Right lobe of liver (tissue), 6 donors: ENCODE measurements at places on chromosomes 7 and 10.

GRCh38 chr7:152752200-152752912 is 7.2 kb upstream of the ACTR3B start:
- H3K27ac ChIP-seq = no peak overlapping the region
- H3K4me3 ChIP-seq = no peak overlapping the region
- H3K36me3 ChIP-seq = no peaks in the 10 kb centered on the region
- DNase-seq = no peak
- H3K27me3 ChIP-seq = no peaks in the 10 kb centered on the region

DNA sequence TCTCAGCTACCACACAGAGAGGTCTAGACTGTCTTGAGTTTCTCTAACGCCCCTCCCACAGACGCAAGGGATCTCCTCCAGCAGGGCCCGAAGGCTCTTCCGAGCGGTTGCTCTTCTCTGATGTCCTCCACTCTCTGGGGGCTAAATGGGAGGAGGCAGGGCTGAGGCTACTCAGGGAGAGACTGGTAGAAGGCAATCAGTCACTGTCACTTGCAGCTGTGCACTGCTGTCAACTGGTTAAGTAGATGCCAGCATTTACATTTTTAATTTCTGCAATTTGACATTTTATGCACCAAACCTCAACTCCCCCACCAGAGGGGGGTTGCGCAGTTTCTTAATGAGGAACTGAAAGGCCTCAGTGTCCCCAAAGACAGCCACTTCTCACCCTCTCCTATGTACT is 442.8 kb downstream of the PLXNA4 start:
- H3K4me1 ChIP-seq = no peaks in the 10 kb centered on the region
- no peaks in the 10 kb centered on the region for H3K27me3 ChIP-seq
- H3K36me3 ChIP-seq = no peaks in the 10 kb centered on the region
- H3K27ac ChIP-seq = no peak overlapping the region

DNA sequence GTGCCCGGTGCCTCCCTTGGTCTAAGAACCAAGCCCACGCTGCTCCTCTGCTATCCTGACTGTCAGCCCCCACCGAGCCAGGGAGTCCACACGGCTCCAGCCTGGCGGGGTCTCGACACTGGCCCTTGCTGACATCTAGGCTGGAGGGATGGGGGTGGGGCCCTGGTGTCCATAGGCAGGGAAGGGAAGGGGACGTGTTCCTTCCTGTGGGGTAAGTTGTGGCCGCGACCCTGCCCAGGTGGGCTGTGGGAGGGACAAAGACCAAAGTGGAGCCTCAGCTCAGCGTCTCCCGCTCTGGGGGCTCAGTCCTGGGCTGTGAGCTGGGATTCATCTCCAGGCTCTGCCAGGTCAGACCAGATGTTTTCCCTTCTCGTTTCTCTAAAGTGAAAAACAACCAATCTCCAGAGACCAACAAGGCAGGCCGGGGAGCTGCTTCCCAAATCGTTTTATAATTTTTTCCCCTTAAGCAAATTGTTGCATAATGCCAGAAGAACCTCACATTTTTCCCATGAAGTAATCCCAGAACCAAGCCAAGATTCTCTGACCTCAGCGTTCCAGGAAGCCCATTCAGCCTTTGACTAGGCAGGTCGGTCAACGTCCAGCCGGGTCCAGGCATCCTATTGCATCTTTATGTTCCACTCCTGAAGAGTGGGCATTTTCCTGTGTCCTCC is 101.2 kb downstream of the RGS10 start:
- no peaks in the 10 kb centered on the region for H3K36me3 ChIP-seq
- H3K27ac ChIP-seq = no peak overlapping the region
- no peaks in the 10 kb centered on the region for H3K27me3 ChIP-seq
- H3K4me3 ChIP-seq = no peak overlapping the region
- no peaks in the 10 kb centered on the region for H3K4me1 ChIP-seq

- H3K4me1 ChIP-seq = no peaks in the 10 kb centered on the region
- DNase-seq = peak; percentile 71
- no peaks in the 10 kb centered on the region for H3K27me3 ChIP-seq
These were observed 11.7 kb downstream of the CASP2 start for GRCh38 chr7:143299840-143300239.

DNA sequence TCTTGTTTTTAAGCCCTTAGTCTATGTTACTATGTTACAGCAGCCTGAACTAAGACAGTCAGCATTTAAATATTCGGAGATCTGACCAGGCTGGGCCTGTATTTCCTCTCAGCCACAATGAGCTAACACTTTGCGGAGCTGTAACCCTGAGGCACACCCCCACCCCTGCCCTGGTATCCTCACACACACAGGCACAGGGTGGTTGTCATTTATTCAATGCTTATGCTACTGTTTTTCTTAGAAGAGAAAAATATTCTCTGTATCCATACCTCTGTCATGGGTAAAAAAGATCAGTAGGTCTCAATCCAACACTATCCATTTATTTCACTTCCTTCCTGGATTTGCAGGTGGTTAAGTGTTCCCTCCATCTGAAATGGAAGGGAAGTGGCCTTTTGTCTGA is 80.3 kb upstream of the TRIL start:
- no peak overlapping the region for H3K4me3 ChIP-seq
- no peak overlapping the region for H3K27ac ChIP-seq
- no peaks in the 10 kb centered on the region for H3K36me3 ChIP-seq
- no peak for DNase-seq
- no peaks in the 10 kb centered on the region for H3K4me1 ChIP-seq

GRCh38 chr10:15068802-15069201 is 19.8 kb downstream of the ACBD7 start:
- DNase-seq = no peak
- no peaks in the 10 kb centered on the region for H3K4me1 ChIP-seq
- no peaks in the 10 kb centered on the region for H3K27me3 ChIP-seq
- no peak overlapping the region for H3K27ac ChIP-seq
- no peaks in the 10 kb centered on the region for H3K36me3 ChIP-seq
- H3K4me3 ChIP-seq = no peak overlapping the region

GRCh38 chr7:66206119-66206933 is 1.2 kb downstream of the TPST1 start:
- no peaks in the 10 kb centered on the region for H3K36me3 ChIP-seq
- H3K4me1 ChIP-seq = no peaks in the 10 kb centered on the region
- no peak for DNase-seq

DNA sequence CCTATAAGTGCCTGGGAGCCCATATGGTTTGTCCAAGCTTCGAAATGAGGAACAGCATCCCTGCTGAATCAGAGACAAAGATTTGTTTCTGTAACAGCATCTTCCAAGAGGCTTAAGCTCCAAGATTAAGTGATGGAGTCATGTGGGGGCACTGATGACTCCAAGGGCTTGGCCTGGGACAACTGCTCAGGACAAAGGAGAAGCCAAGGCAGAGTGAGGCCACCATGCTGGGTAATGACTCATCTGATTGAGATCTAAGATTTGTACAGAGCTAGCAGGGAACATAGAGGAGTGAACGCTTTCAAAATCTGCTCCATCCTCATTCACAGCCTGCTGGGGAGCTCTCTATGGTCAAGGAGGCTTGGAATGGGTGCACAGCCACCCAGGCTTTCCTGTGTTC is 49.3 kb downstream of the C10orf120 start:
- H3K27ac ChIP-seq = no peak overlapping the region
- H3K4me3 ChIP-seq = no peak overlapping the region
- no peaks in the 10 kb centered on the region for H3K27me3 ChIP-seq
- no peak for DNase-seq
- H3K36me3 ChIP-seq = no peaks in the 10 kb centered on the region
- H3K4me1 ChIP-seq = no peaks in the 10 kb centered on the region

DNA sequence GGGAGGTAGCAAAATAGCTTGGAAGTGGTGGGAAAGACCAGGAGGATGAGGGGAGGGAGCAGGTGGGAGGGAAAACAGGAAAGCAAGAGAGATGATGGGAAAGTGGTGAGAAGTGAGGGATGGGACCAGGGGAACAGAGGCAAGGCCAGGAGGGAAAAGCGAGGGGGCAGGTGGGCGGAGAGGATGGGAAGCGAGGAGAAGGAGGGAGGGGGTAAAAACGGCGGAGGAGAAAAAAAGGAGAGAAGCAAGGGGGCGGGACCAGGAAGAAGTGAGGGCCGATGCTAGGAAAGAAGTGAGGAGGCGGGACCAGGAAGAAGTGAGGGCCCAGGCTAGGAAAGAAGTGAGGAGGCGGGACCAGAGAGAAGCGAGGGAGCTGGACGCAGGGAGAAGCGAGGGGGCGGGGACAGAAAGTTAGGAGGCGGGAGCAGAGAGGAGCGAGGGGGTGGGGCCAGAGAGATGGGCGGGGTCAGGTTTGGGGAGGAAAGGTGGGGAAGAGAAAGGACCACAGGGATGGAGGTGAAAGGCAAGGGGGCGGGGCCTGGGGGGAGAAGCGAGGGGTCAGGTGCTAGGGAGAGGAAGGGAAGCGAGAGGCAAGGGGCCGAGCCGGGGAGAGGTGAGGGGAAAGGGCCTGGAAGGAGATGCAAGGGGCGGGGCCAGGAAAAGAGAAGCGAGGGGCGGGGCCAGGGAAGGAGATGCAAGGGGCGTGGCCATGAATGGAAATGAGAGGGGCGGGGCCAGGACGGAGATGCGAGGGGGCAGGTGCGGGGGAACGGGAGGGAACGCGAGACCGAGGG is 984 bp downstream of the SMURF1 start:
- H3K27ac ChIP-seq = no peak overlapping the region
- peaks cover 5% of the 10 kb centered on the region for H3K4me1 ChIP-seq
- H3K36me3 ChIP-seq = no peaks in the 10 kb centered on the region
- H3K4me3 ChIP-seq = peak overlapping the region; percentile 97

- no peaks in the 10 kb centered on the region for H3K36me3 ChIP-seq
- H3K27me3 ChIP-seq = no peaks in the 10 kb centered on the region
- peak; percentile 80 for DNase-seq
- H3K4me1 ChIP-seq = peaks cover 34% of the 10 kb centered on the region
- H3K27ac ChIP-seq = peak overlapping the region; percentile 84
These were observed 162.1 kb downstream of the TCF7L2 start for GRCh38 chr10:113111900-113112853.

GRCh38 chr7:148483515-148484308 is 106.9 kb upstream of the C7orf33 start:
- H3K4me3 ChIP-seq = no peak overlapping the region
- H3K27me3 ChIP-seq = no peaks in the 10 kb centered on the region
- no peak for DNase-seq
- H3K4me1 ChIP-seq = peaks cover 21% of the 10 kb centered on the region
- H3K27ac ChIP-seq = no peak overlapping the region

DNA sequence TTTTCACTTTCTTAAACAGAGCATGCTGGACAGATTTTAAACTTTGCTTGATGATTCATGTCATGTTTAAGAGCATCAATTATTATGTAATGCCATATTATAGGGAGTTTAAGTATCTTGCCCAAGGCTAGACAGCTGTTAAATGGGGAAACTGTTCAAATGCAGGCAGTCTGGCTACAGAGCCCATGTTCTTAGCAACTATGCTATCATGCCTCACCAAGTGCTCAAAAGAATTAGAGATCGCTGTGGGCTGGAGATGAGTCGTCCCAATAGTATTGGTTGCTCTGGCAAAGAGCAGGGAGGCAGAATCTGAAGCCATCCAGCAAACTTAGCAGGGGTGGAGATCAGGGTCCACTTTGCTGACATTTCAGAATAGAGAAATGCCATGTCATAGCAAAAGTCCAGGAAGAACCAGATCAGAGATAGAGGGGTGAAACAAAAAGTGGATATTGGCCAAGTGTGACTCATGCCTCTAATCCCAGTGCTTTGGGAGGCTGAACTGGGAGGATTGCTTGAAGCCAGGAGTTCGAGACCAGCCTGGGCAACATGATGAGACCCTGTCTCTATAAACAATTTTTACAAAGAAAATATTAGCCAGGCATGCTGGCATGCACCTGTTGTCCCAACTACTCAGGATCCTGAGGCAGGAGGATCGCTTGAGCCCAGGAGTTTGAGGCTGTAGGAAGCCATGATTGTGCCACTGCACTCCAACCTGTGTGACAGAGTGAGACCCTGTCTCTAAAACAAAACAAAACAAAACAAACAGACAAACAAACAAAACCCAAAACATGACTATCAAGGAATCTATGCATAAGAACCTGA is 57.8 kb downstream of the BAMBI start:
- DNase-seq = peak; percentile 22
- H3K36me3 ChIP-seq = no peaks in the 10 kb centered on the region
- H3K4me1 ChIP-seq = no peaks in the 10 kb centered on the region
- H3K27me3 ChIP-seq = no peaks in the 10 kb centered on the region

GRCh38 chr10:53134050-53134449 is 361.5 kb upstream of the MBL2 start:
- no peak overlapping the region for H3K27ac ChIP-seq
- no peaks in the 10 kb centered on the region for H3K27me3 ChIP-seq
- no peaks in the 10 kb centered on the region for H3K4me1 ChIP-seq
- no peaks in the 10 kb centered on the region for H3K36me3 ChIP-seq

GRCh38 chr10:84178160-84178609 is 4.6 kb downstream of the GPR15LG start:
- H3K4me1 ChIP-seq = no peaks in the 10 kb centered on the region
- H3K4me3 ChIP-seq = no peak overlapping the region
- DNase-seq = no peak

GRCh38 chr7:25391961-25392587 is 163.8 kb upstream of the NPVF start:
- no peak for DNase-seq
- H3K4me1 ChIP-seq = no peaks in the 10 kb centered on the region

- no peaks in the 10 kb centered on the region for H3K4me1 ChIP-seq
- no peaks in the 10 kb centered on the region for H3K36me3 ChIP-seq
These were observed 27.4 kb upstream of the RASGEF1A start for GRCh38 chr10:43294241-43294658.

- no peaks in the 10 kb centered on the region for H3K4me1 ChIP-seq
- DNase-seq = no peak
- H3K27me3 ChIP-seq = no peaks in the 10 kb centered on the region
These were observed 3.1 kb downstream of the SOSTDC1 start for GRCh38 chr7:16462431-16462889.

DNA sequence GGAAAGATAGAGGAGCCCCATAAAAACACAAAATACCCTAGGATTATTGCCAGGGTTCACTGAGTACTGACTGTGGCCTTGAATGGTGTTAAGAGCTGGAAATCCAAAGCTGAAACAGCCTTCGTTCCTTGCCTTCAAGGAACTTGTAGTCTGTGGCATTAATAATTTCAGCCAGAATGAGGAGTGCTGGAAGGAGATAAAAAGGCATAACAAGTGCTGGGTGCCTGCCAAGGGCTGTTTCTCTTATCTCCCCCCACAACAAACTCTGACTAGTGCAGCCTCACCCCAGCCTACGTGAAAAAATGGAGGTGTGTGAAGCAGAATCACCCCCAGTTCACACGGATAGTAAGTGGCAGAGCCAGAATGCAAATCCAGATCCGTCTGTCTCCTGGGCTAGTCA is 199.1 kb upstream of the LYZL2 start:
- H3K4me3 ChIP-seq = no peak overlapping the region
- H3K4me1 ChIP-seq = no peaks in the 10 kb centered on the region
- H3K27me3 ChIP-seq = no peaks in the 10 kb centered on the region
- H3K27ac ChIP-seq = no peak overlapping the region

DNA sequence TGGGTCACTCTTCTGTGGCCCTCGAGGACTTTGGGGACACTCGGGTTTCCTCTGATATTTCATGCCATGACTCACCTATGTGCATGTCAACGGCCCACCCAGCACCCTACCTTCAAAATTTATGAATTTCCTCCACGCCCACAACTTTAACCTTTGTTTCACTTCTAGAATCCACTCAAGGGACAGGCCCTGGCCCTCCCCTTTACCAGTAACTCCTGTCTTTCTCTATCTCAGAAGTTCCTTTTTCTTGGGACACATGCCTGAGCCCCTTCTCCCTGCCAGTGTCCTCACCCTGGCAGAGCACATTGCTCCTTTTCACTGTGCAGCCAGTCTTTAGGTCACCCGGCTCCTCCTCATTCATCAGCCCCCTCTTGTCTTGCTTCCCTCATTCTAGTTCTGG is 282.5 kb upstream of the KLF6 start:
- DNase-seq = no peak
- H3K4me3 ChIP-seq = no peak overlapping the region
- no peak overlapping the region for H3K27ac ChIP-seq
- H3K36me3 ChIP-seq = no peaks in the 10 kb centered on the region
- no peaks in the 10 kb centered on the region for H3K4me1 ChIP-seq
- H3K27me3 ChIP-seq = no peaks in the 10 kb centered on the region
